ENCODE measurements at places on chromosomes 5 and 9.

DNA sequence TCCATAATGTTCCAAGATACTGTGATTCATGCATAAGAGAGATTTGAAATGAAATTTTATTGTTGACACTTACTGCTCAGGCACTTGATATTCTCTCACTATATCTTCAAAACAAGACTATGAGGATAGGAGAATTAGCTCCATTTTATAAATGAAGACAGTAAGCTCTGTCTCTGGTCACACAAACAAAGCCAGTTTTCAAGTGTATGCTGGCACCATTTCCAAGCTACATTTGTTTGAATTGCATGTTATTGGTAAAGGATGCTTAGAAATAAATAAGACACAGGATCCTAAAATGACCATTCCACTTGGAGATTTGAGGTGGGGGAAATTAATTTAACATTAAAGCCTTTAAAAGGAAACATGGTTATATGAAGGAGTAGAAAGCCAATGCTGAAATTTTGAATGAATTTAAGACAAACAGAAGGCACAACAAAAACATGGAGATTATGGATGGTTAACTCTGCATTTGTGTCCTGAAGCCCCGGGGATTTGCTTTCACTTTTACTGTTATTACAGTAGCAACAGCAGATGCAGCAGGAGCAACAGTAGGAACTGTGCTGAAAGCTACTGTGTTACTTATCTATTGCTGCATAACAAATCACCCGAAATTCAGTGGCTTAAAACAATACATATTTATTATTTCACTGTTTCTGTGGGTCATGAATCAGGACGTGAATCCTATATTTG is 79.7 kb upstream of the ASTN2 start:
- DNase-seq: no peak

DNA sequence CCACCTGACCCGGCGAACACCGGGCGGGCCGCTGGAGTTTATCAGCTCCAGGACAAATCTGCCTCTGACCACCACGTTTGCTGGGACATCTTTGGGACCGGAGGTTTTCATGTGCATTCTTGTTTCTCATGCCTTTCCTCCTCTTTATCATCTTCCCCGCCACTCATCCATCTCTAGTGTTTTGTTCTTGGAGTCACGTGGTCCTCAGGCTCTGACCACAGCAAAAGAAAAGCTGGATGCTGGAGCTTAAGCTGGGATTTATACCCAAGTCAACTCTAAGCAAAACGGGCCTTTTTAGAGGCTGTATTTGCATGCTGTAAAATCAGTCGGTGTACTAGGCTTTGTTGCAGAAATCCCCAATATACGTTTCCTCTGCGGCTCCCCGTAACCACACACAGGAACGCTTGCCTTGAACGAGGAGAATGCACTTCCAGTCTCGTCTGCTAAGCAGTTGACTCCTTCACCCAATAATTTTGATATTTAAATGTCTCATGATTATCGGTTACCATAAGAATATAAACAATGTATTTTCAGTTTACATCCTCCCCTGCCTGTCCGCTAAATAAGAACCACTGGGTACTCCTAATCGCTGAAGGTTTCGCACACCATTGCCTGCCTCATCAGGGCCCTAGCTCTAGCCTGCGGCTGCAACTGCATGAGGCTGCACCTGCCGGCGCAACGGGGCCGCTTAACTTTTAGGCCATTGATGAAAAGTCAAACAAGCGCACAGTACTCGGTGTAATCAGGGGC is 560 bp upstream of the NDUFS6 start:
- DNase-seq: no peak

DNA sequence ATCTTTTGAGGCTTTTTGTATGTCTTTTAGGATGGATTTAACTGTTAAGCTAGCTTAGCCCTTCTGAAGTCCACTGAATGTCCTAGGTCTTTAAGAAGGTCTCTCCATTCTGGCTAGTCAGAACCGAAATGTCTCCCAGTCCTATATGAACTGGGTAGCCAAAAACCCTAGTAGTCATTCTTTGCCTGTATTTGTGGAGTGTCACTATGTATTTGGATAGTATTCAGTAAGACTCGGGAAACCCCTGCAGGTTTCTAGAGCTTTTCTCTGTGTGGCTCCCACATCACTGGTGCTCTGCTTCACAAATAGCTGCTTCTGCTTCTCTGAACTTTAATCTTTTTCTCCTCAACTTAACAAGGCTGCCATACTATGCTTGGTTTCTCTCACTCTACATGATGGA is 68.0 kb downstream of the RIC1 start:
- no peak for DNase-seq

GRCh38 chr9:123615381-123615780 is 259.4 kb downstream of the CRB2 start:
- DNase-seq: no peak

DNA sequence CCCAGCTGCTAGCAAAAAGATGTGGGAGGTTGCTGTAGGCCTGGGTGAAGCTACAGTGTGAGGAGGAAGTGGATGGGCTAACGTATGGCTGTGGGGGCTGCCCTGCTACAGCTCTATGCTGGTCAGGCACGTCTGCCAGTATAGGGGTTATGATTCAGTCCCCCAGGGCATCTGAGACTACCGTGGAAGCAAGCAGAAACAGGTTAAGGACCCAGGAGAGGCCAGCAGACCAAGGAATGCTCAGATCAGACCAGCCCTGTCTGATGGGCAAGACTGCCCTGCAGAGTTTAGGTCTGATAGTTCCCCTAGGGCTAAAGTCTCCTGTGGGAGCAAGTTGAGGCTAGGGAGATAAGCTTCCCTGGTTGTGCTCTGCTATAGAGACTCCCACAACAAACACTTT is 416.1 kb upstream of the CTNND2 start:
- no peak for DNase-seq

DNA sequence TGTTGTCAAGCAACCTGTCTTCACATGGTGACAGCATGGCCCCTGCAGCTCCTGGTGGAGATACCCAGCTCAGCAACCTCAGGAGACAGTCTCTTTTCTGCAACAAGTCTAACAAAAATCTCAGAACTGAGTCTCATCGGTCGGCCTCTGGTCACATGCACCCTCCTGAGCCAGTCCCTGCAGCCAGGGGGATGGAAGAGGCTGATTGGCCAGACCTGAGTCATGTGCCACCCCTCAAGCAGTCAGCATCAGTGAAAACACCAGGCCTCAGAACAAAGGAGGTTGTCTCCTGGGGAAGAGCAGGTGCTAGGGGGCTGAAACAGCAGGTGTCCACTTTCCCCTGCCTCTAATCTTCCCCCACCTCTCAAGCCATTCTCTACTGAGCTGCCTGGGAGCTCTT is 54.4 kb downstream of the SMIM23 start:
- no peak for DNase-seq

DNA sequence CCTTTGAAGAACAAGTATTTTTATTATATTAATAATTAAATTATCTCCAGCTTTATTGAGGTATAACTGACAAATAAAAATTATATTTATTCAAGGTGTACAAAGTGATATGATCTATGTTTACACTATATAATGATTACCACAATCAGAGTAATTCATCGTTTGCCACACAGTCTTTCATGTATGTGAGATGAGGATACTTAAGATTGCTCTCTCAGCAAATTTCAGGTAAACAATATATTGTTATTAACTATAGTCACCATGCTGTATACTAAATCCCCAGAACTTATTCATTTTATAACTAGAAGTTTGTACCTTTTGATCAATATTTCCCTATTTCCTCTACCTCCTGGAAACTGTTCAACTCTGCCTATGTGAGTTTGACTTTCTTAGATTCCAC is 16.7 kb upstream of the CCNO start:
- DNase-seq: no peak
